ENCODE measurements at places on chromosomes 1 and 21. TPM values are rescaled to one million over a fixed set of nuclear protein-coding genes. Genes with fewer than 3 reads are reported as not detected.

Gene CASQ1
- polyA plus RNA-seq, result 0.35 TPM

Gene ESRRG
- 0.12 TPM for polyA plus RNA-seq

Gene ITLN2
- polyA plus RNA-seq, result 0.20 TPM

Gene DMRTA2
- 0.98 TPM for polyA plus RNA-seq

Gene C1orf87
- not detected for polyA plus RNA-seq

Gene DCDC2B
- 0.06 TPM for polyA plus RNA-seq

Gene DDR2
- polyA plus RNA-seq, result 2.8 TPM

Gene VWA1
- 21.0 TPM for polyA plus RNA-seq

Gene AIM2
- 1.0 TPM for polyA plus RNA-seq

Gene SH3BGR
- polyA plus RNA-seq, result 4.9 TPM

Gene ADAMTS4
- 1.1 TPM for polyA plus RNA-seq

Gene CLCA1
- not detected for polyA plus RNA-seq

Gene IGSF5
- polyA plus RNA-seq, result not detected

Gene KCNJ10
- polyA plus RNA-seq, result not detected

Gene FBXO28
- 13.2 TPM for polyA plus RNA-seq

Gene LYPD8
- not detected for polyA plus RNA-seq

Gene TNN
- polyA plus RNA-seq, result 0.07 TPM

Gene C2CD4D
- polyA plus RNA-seq, result 0.19 TPM

Gene CAMK2N1
- polyA plus RNA-seq, result 44.7 TPM

Gene FCGR3A
- 0.57 TPM for polyA plus RNA-seq

Gene TMEM82
- not detected for polyA plus RNA-seq

Gene CGN
- polyA plus RNA-seq, result 13.7 TPM

Gene KRTAP21-2
- not detected for polyA plus RNA-seq

Gene ZYG11B
- 3.4 TPM for polyA plus RNA-seq

Gene LENEP
- polyA plus RNA-seq, result not detected

Gene MXRA8
- polyA plus RNA-seq, result 14.7 TPM

Gene MTX1
- polyA plus RNA-seq, result 43.6 TPM

Data from esophagus (tissue), 2 donors.